Urinary bladder (tissue), 4 donors: ENCODE measurements at places on chromosomes 5 and 9. TPM values are rescaled to one million over a fixed set of nuclear protein-coding genes. Genes with fewer than 3 reads are reported as not detected.

SPATA24 gene
- total RNA-seq = 3.0 TPM

- DNase-seq = no peak
Observed at GRCh38 chr9:5999443-6000101, 15.9 kb downstream of the RANBP6 start.

DNA sequence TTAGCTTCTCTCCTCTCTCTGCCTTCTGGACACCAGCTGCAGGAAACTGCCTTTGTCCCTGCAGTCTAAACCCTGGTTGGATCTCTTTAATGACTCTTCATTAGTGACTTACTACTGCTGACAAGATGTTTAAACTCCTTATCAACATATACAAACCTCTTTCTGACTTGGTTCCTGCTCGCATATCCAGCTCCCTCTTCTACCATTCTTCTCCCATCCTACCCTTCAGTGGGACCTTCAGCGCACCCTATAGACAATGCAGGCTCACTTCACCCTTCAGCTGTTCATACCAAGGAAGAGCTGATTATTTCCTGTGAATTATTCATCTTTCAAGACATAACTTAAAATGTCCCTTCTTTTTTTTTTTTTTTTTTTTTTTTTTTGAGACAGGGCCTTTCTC is 436.5 kb downstream of the KIAA0825 start:
- DNase-seq = no peak

GRCh38 chr9:114053246-114054005 is 24.7 kb downstream of the AMBP start:
- DNase-seq = no peak

DNA sequence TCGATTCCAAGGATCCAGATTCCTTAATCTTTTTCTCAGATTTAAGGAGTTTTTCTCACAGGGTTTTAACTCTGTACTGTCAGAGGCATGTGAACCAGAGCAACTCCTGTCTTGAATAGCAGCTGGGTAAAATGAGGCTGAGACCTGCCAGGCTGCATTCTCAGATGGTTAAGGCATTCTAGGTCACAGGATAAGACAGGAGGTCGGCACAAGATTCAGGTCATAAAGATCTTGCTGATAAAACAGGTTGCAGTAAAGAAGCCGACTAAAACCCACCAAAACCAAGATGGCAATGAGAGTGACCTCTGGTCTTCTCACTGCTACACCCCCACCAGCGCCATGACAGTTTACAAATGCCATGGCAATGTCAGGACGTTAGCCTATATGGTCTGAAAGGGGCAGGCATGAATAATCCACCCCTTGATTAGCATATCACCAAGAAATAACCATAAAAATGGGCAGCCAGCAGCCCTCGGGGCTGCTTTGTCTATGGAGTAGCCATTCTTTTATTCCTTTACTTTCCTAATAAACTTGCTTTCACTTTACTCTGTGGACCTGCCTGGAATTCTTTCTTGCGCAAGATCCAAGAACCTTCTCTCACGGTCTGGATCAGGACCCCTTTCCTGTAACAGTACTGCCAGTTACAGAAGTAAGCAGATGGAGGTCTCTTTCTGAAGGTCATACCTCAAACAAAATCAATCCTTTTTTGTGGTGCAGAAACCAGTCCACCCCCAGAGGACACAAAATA is 87.1 kb downstream of the SLC38A9 start:
- DNase-seq = no peak

- DNase-seq = no peak
Observed at GRCh38 chr5:37847978-37848425, 8.2 kb upstream of the GDNF start.
